ENCODE measurements at places on chromosomes 12 and 14.

DNA sequence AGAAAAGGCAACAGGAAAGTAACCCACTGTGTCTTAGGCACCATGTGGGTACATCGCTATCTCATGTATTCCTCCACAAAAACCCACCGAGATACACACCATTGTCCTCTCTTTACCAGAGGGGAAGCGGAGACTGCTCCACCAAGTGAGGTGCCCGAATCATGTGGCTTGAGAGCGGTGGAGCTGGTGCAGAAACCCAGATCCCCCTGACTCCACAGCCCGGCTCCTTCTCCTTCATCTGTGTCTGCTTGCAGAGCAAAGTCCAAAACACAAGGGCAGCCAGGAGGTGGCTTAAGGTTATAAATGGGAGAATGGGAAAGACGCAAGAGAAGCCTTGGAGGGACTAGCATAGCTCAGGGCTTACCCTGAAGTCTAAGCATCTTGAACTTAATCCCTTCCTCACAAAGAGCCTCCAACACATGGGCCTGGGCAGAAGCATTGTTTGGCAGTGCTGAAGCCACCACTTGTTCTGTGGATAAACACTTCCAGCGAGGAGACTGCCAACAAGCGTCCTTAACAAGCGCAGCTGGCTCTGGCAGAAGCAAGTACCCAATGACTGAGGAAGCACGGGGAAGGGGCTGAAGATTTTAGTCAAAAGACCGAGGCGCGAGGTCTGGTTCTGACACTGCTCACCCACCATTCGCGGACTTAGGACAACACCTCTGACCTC lies 83.0 kb downstream of the TTC7B start:
- no peak for DNase-seq

DNA sequence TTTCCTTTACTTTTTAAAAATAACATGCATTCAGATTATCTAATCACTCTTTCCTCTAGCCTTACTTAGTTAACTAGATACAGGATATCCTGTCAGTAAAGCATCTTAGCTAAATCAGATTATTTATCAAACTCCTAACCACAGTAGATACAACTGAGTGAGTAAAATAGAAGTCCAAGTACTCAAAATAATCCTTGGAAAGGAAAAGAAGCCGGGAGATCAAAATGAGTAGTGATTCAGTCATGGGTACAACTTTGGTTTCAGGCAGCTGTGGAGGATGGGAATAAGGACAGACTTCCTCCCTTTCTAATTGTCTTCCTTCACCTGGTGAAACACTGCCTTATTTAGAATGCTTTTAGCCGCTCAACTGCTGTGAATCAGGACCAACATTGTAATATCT lies 29.4 kb downstream of the GNG2 start:
- DNase-seq = no peak

DNA sequence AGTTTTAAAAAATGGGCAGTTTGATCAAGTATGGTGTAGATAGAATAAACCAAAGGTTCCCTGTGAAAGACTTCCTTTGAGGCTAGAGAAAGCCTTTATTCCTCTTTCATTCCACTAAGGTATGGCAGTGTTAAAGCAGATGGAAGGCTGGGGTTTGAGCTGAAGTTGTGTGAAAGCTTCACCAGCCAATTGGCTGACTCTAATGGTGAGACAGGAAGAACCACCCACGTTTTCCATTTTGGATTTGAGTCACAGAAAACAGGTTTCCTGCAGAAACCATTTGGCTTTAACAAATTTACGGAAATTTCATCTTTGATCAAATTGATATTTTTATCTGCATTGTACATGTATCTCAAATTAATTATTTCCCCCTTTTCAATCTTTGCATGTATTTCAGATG lies 455.0 kb downstream of the PCNX1 start:
- DNase-seq = no peak

- no peak for DNase-seq
Observed at GRCh38 chr14:103151270-103151945, 28.1 kb downstream of the TNFAIP2 start.

DNA sequence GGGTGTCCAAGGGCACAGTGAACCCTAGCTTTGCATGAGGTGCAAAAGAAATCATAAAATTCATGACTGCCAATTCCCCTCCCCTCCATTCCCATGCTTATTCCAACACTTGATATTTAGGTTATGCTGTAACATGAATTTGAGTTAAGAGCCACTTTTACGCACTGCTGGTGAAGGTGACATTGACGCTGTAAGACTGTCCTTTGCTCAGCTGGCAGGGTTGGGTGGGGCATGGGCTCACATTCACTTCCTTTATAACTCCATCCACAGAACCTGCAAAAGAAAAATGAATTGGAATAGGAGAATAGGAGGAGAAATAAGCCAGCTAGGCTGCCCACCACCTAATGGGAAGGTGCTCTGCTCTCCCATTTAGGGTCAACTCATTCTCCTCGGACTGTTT lies 6.9 kb downstream of the NPC2 start:
- DNase-seq = no peak

DNA sequence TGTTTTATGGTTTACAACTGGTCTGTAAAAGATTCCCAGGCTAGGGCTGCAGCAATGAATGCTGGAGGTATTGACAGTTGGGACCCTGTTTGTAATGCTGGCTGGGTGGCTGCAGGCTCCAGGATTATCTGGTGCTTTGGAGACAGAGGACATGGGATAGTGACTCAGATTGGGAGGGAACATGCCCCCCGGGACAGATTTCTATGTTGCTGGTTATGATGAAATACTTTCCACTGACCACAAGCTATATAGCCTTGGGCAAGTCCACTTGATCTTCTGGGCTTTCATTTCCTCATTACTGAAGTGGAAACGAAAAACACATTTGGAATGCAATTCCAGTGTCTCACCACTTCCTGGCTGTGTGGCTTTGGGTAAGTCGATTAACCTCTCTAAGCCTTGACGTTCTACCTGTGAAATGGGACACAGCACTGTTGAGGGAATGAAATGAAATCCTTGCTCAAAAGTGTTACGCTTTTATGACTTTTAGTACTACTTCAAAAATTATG lies 6.3 kb upstream of the TPCN1 start:
- no peak for DNase-seq

Measured in HEK293T (cell line).